ENCODE measurements at places on chromosomes 3 and 15.

DNA sequence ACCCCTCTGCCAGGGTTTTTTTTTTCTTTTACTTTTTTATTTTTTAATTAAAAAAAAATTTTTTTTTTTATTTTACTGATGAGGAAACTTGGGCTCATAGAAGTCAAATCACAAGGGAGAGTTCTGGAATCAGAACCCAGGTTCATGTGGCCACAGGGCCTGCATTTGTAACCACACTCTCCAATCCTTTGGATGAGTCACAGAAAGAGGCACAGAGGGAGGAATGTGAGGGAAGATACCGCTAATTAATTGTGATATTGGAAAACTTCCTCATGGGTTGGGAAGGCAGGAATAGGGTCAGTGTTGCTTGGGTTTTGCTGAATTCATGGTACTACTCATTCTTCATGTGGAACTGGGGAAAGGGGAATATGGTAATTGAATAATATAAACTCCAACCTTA, 132.9 kb upstream of the SLC6A11 start:
- no peak for DNase-seq

- DNase-seq: no peak
These were observed at the start of gene SKOR1 for GRCh38 chr15:67824976-67825880. SKOR1 (plus strand) TSS chr15:67825509; CDS start chr15:67825603, 94 bp downstream.

DNA sequence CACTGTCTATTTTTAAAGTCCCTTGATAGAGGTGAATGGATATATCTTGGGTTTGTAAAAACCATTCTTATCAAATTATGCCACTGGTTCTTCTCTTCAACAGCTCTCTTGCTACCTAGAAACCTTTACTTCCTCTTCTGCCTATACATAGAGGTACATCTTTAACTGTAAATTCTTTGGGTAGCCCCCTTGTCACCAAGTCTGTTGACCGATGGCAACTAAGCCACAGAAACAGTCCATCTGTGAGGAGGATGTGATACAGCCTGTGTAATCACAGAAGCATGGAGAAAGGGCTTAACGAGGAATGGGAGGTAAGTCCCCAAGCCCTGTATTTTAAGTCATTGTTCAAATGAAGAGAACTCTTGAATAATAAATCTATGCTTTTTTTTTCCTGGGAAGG, 246.5 kb upstream of the MDFIC2 start:
- no peak for DNase-seq

DNA sequence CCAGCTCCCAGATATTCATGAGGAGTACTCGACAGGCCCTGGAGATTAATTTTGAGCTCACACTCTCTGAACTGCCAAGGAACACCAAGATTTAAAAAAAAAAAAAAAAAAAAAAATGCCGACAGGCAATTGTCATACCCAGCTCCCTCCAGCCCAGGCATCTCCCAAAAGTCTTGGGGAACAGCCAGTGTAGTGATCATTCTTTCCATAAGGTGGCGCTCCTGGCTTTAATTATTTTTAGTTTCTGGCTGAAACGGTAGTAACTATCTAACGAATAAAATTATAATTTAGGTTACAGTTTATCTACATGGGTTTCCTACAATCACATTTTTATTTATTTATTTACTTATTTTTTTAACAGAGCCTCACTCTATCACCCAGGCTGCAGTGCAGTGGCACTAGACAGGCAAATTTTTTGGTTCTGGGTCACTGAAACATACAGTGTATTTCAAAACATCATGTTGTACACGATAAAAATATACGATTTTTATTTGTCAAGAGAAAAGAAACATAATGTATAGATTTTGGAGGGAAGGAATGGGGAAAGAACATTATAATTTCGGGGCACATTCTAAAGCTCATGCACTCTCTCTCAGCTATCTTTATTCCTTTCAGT, 157.3 kb downstream of the ADAMTS9 start:
- no peak for DNase-seq

GRCh38 chr3:71956716-71957115, 171.8 kb upstream of the PROK2 start:
- DNase-seq: no peak

DNA sequence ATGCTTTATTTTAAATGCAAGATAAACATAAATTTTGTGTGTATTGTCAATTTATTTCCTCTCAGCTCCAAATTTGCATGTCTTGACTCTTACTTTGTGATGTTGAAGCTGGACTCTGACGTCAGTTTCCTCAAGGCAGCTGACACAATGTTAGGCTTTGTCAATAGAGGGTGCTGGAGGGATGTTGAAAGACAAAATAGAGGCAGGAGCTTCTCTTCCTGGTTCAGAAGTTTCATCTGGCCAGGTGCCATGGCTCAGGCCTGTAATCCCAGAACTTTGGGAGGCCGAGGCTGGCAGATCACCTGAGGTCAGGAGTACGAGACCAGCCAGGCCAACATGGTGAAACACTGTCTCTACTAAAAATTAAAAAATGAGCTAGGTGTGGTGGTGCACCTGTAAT, 408.6 kb downstream of the GBE1 start:
- DNase-seq: no peak

DNA sequence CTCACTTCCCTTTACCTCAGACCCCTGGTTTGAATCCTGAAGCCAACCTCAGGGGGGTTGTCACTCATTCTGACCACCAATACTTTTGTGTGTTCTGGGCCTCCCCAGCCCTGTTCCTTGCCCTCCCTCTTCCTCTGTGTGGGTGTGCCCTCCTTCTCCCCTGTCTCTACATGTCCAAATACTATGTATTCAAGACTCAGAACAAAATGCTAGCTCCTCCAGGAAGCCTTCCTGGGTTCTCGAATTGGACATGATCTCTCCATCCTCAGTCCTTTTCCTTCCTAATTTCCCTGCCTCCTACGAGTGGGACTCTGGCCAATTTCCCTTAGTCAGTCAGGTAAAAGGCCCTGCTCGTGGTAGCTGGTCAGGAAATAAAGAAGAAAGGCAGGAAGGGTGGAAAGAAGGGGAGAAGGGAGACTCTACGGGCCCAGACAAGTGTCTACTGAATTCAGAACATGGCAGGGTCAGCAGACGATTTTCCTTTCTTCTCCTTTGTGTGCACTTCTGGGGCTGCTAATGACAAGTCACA, 79.7 kb downstream of the BDH1 start:
- DNase-seq: no peak

DNA sequence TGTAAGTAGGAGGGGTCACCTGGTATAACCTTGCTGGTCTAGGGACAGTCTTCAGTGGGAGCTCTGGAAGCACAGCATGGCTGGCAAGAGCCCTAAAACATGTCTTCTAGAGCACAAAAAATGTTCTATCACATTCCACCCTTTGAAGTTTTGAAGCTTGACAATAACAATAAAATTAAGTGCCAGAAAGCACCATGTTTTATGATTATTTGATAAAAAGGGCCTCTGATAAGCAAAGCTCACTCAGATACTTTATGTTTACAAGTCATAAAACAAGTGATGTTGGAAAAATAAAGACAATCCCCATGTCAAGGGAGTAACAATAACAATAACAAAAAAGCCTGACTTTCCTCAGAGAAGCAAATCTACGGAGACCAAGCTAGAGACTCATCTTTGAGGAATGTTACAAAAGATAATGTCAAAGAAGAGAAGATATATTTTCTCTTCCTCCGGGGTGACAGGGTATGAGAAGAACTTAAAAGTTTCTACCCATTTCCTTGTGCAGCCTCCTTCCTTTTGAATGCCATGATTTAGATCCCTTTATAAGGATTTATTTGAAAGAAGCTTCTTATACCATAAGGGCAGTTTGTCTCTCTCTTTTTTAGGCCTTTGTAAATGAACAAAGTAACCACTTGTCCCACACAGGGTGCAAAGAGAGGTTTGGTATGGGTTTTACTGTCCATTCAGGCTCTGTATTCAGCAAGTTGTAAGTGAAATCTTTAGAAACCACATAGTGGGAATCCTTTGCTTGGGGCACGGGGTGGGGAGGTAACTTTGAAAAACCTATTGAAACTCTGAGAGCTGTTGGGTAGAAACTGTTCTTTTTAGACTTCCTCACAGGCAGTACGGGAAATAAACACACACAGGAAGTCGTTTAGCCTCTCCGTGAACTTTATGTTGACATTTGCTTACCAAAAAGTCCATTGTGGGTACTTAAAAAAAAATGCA, 109.6 kb upstream of the RBMS3 start:
- no peak for DNase-seq

GRCh38 chr3:184377882-184378445, at the start of gene THPO:
THPO (minus strand) TSS chr3:184378207; CDS start chr3:184376259, 1,948 bp downstream.
- no peak for DNase-seq

- DNase-seq: peak; percentile 66
These were observed 68.9 kb upstream of the TNFSF10 start for GRCh38 chr3:172591876-172592771.

All from stimulated activated CD8-positive, alpha-beta memory T cell treated with anti-CD3 and anti-CD28 coated beads, Interleukin-7, amount 100 ng/mL, for 4 hours (primary cell).